ENCODE measurements at places on chromosomes 1 and 21.

DNA sequence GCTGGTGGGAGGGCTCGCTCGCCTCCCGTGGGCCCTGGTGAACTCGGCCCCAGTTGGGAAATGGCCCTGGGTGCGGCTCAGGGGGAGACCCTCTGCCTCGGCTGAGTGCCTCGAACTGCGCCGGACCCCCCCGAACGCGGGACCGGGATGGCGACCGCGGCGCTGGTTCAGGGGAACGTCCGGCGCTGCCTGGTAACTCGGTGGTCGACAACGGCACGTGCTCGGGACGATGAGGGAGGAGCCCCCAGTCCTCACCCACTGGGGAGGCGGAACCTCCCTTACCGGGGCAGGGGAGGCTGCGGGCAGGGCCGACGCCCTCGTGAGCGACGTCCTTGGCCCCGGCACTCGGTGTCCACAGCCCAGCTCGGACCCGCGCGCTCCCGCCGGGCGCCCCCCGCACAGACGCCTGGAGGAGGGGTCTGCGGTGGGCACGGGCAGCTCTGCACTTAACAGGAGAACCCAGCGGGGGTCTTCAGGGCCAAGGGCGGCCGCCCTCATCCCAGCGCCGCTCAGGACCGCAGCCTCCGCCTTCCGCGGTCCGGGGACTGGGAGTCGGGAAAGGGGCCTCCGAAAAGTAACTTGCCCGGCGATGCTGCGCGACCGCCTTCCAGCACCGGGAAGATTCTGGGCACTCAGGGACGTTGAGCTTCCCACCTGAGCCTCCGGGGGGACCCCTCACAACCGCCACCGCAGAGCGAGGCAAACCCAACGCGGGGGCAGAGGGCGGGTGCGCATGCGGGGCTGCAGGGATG is 1.7 kb downstream of the HES4 start:
- no peak for DNase-seq

GRCh38 chr1:14822493-14822892 is 224.0 kb downstream of the KAZN start:
- DNase-seq: no peak

GRCh38 chr1:230288641-230289349 is 137.3 kb downstream of the PGBD5 start:
- peak; percentile 7 for DNase-seq

- DNase-seq: peak; percentile 48
Observed at GRCh38 chr1:206912445-206913095, 9.2 kb downstream of the FCMR start.

DNA sequence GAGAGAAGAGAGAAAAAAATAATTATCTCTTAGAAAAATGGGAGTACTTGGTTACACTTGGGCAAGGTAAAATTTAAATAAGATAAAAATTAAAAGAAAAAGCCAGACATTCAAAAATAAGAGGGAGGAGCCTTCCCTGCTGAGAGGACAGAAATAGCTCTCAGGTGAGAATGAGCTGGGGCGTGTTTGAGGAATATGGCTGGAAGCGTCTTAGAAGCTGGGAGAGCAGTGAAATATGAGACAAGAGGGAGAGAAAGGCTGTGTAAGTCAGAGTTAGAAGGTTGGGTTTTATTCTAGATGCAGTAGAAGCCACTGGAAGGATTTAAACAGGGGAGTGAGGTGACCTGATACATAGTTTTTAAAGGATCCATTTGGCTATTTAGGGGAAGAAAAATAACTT is 154.2 kb upstream of the L1TD1 start:
- no peak for DNase-seq

DNA sequence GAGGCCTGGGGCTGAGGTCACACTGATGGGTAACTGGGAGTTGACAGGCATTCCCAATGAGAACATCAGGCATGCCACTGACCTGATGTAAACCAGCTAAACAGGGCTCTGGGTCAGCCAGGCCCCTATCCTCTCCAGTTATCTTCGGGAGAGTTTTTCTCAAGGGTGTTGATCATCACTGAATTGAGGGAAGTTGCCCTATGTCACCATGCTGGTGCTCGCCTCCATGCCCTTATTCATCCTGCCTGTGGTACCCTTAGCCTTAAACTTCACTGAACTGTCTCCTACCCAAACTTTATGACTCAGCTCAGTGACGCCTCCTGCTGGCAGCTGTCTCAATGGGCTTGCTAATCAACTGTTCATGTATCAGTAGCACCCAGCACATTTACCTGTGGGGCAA is 80.7 kb upstream of the TNR start:
- no peak for DNase-seq

All from gastrocnemius medialis (tissue), 4 donors.